ENCODE measurements at places on chromosomes 16 and 17. TPM values are rescaled to one million over a fixed set of nuclear protein-coding genes. Genes with fewer than 3 reads are reported as not detected.
A peak's percentile ranks its signal among the peaks of the same experiment; 100 is the strongest.

DNA sequence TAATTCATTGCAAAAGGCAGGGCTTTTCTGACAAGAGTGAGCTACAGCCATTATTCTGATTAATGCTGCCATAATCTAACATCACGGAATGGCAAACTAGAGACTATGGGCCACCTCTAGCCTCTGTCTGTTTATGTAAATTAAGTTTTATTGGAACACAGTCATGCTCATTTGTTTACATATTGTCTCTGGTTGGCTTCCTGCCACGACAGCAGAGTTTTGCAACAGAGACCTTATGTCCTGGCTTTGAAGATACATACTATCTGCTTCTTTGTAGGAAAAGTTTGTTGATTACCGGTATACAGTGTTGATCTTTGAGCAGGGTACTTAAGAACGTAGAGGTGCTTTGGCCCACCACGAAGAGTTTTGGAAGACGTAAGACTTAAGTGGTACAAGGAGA lies 715.9 kb upstream of the RBFOX1 start:
- no peak for DNase-seq

GRCh38 chr16:23934610-23935236 lies 98.9 kb downstream of the PRKCB start:
- no peak for DNase-seq

GRCh38 chr17:72125226-72125651 lies 4.4 kb downstream of the SOX9 start:
- no peak for DNase-seq

GRCh38 chr17:4189280-4189679 lies 46.3 kb downstream of the CYB5D2 start:
- no peak for DNase-seq

TNFAIP1 gene
- 15.8 TPM for total RNA-seq

GRCh38 chr16:47141773-47142485 lies 1.8 kb downstream of the NETO2 start:
- peak; percentile 80 for DNase-seq

GRCh38 chr16:11639925-11640899 lies 28.0 kb upstream of the SNN start:
- peak; percentile 95 for DNase-seq

PPL gene
- total RNA-seq, result 26.0 TPM

DNA sequence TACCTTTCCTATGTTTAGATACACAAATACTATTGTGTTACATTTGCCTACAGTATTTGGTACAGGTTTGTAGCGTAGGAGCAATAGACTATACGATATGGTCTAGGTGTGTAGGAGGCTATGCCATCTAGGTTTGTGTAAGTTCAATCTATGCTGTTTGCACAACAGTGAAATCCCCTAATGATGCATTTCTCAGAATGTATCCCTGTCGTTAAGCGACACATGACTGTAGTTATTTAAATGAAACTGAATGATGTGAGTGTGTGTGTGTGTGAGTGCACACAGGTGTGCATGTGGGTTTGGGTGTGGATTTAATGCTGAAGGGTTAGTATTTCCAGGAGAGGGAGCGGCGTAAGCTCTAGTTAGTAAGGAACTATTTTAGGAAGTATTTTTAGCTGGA lies 34.6 kb upstream of the SMIM36 start:
- DNase-seq, result no peak

TSPAN10 gene
- 5.3 TPM for total RNA-seq

PROCA1 gene
- total RNA-seq, result not detected

DNA sequence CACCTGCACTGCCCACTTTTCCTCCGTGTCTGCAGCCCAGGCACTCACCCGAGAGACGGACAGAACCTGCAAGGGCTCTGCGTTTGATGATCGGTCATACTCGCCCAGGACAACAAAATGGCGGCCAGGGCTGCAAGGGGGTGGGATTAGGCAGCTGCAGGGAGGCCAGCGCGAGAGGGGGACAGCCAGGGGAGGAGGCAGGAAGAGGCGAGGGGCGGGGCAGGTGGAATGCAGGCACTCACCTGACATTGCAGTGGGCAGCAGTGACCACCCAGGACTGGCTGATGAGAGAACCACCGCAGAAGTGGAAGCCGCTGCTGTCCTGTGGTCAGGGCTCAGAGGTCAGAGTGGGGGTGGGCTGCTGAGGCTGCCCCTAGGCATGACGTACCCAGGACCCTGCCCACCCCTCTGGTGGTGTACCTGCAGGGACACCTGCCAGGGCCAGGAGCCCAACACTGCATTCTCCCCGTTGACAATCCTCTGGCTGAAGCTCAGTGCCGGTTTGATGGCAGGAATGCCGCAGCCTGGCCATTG lies 917 bp downstream of the CTRL start:
- peak; percentile 53 for DNase-seq

- no peak for DNase-seq
These were observed 1.5 kb upstream of the ADAP2 start for GRCh38 chr17:30920282-30920681.

GNG13 gene
- not detected for total RNA-seq

PTX4 gene
- not detected for total RNA-seq

DNA sequence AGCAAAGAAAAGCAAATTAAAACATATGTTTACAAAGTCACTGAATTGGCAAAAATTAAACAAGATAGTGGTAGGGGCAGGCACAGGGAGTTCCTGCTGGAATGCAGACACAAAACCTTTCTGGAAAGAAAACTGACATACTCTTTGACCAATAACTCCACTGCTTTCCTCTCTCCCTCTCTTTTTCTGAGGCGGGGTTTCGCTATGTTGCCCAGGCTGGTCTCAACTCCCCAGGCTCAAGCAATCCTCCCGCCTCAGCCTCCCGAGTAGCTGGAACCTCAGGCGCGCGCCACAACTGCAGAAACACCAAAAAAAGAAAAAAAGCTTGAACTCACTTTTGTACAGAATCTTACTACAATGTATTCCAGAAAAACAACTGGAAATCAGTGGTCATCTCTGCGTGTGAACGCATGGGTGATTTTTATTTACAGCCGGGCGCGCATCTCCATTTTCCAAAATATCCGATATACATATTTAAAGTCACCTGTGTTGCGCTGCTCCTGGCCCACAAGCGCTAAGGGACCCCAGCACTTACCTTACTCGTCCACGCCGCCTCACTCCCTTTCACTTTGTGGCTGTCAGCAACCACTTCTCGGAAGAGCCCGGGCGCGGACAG lies 480 bp downstream of the TXNL4B start:
- no peak for DNase-seq

- DNase-seq, result peak; percentile 51
These were observed 1.2 kb upstream of the CCDC42 start for GRCh38 chr17:8745586-8746500.

DNA sequence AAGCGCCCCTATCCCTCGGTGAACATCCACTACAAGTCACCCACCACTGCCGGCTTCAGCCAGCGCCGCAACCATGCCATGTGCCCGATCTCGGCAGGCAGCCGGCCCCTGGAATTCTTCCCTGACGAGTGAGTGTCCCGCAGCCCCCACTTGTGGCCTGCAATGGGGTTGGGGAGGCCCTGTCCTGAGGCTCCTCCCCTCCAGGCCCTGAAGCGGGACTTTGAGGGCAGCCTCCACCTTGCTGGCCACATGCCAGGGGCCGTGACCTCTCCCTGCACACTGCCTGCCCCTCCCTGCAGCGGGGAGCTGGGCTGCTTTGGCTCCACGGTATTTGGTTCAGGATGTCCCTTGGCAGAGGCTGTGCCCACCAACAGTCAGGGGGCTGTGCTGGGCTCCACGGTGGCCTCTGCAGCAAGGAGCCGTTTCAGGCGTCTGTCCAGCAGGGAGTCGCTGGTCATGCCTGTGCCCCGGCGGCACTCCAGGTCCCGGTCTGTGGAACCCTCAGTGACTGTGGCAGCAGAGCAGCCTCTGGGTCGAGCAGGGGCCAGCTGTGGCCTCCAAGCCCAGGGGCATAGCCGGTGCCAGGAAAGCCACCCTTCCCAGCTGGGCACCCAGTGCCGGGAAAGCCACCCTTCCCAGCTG lies 8.3 kb downstream of the NME3 start:
- DNase-seq, result no peak

GRCh38 chr16:50960517-50961202 lies 190.4 kb downstream of the SALL1 start:
- DNase-seq, result no peak

MEIOB gene
- 0.26 TPM for total RNA-seq

DNA sequence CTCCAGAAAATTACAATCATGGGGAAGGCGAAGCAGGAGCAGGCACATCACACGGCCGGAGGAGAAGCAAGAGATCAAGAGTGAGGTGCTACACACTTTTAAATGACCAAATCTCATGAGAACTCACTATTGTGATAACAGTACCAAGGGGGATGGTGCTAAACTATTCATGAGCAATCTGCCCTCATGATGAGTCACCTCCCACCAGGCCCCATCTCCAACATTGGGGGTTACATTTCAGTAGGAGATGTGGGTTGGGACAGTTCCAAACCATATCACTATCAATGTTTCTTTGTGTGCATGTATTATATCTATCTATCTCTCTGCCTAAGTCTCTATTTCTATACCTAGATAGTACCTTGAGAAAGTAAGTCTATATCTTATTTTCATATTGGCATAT lies 724.8 kb downstream of the CDH11 start:
- DNase-seq, result no peak

- no peak for DNase-seq
These were observed 23.1 kb upstream of the ITGAX start for GRCh38 chr16:31331807-31332301.

HASPIN gene
- not detected for total RNA-seq

- no peak for DNase-seq
These were observed 1.2 kb downstream of the LCAT start for GRCh38 chr16:67942510-67943255.

DNA sequence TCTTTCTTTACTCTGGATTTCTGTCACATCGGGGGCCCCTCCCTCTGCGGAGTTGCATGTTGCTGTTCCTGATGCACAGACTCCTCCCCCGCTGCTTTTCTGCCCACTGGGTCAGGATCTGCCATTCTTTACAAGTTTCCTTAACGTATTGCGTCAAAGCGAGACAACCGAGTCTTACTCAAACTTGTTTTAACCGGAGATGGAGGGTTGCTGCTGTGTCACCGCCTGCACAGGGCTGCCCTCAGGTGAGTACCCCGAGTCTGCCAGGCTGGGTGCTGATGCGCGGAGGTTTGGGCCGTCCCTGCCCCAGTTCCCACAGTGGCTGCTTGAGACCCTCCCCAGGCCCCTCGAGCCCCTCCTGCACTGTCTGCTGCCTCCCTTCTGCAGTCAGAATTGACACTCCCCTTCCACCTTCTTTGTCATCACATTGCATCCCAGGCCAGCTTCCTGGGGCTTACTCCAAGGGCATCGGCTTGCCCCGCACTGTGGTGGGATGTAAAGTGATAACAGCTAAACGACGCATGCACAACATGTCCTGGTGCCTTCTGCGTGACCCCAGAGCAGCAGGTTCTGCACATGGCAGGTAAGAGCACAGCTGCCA lies 19.3 kb downstream of the CARHSP1 start:
- no peak for DNase-seq

GRCh38 chr17:57584050-57584551 lies 161.0 kb downstream of the CCDC182 start:
- DNase-seq, result no peak

GRCh38 chr16:90057738-90058173 lies 19.4 kb downstream of the PRDM7 start:
- DNase-seq, result no peak

PRKCB gene
- 0.33 TPM for total RNA-seq

GRCh38 chr16:56233795-56234566 lies 42.7 kb downstream of the GNAO1 start:
- DNase-seq, result no peak

DNA sequence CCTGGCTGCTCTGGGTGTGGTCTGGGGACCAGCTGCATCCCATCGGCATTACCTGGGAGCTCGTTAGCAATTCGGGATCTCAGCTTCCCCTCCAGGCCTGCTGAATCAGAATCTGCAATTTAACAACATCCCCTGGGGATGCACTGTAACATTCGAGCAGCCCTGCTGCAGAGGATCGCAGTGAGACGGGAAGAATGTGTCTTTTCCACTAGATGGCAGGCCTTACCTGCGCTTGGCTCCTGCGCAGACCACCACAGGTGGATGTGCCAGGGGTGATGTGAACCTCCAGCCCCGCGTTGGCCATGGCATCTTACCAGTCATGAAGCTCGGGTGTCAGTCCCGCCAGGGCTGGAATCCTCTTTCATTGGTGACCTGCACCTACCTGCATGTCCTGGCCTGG lies 209.9 kb downstream of the PRKCB start:
- no peak for DNase-seq

TMEM204 gene
- total RNA-seq, result 25.1 TPM

GRCh38 chr16:56198006-56198754 lies 6.9 kb downstream of the GNAO1 start:
- no peak for DNase-seq

- no peak for DNase-seq
These were observed 314.9 kb downstream of the PMP22 start for GRCh38 chr17:14950216-14950615.

GRCh38 chr16:79673635-79674034 lies 73.1 kb upstream of the MAF start:
- DNase-seq, result no peak

- peak; percentile 26 for DNase-seq
These were observed 34.1 kb upstream of the MMP2 start for GRCh38 chr16:55444754-55445485.

- no peak for DNase-seq
These were observed 6.2 kb downstream of the RTN4RL1 start for GRCh38 chr17:2018716-2019510.

- DNase-seq, result no peak
These were observed 123.4 kb downstream of the DYNLRB2 start for GRCh38 chr16:80664226-80664625.

HIRIP3 gene
- 11.2 TPM for total RNA-seq

GRCh38 chr17:57350266-57350665 lies 93.9 kb downstream of the MSI2 start:
- DNase-seq, result no peak

KCNJ18 gene
- not detected for total RNA-seq

DNA sequence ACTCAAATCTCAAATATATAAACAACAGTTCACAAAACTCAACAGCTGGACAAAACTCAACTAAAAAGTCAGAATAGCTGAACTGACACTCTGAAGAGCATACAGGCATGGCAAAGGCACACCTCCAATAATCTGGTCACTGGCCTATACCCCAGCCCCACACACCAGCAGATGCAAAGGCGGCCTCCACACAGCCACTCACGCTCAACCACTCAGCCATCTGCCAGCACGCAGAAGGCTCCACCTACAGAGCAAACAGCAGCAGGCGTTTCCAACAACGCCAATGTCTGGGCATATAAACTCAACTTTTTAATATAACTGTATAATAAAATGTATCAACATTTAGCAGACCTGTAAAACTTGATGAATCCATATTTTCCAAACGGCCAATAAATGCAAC lies 17.2 kb downstream of the USP7 start:
- no peak for DNase-seq

DNA sequence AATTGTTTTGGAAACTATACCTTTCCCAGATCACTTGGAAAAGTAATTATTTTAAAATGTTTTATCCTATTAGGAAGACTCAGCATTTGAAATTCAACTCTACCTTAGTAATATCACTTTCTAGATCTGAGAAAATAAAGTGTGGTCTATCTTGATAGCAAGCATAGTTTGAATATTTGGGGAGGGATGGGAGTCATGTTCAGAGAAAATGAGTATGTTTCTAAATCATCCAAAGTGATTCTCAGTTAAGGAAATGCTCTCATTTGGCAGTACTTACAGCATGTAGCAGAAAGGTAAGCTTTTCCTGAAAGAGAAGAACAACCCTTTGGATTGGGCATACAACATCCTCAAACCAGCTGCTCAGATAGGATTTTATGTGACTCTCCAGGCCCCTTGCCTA lies 6.9 kb downstream of the C17orf75 start:
- no peak for DNase-seq

GRCh38 chr16:23333034-23333579 lies 31.0 kb downstream of the SCNN1B start:
- DNase-seq, result no peak
